ENCODE measurements at places on chromosomes 6 and 20. TPM values are rescaled to one million over a fixed set of nuclear protein-coding genes. Genes with fewer than 3 reads are reported as not detected.

- H3K27me3 ChIP-seq, result no peaks in the 10 kb centered on the region
- no peak overlapping the region for H3K4me3 ChIP-seq
- H3K36me3 ChIP-seq, result no peaks in the 10 kb centered on the region
- H3K4me1 ChIP-seq, result no peaks in the 10 kb centered on the region
- H3K27ac ChIP-seq, result no peak overlapping the region
These were observed 96.0 kb downstream of the DTD1 start for GRCh38 chr20:18683839-18684238.

GRCh38 chr20:32737371-32738223 is 5.7 kb downstream of the COMMD7 start:
- no peaks in the 10 kb centered on the region for H3K27me3 ChIP-seq
- H3K36me3 ChIP-seq, result peaks cover 5% of the 10 kb centered on the region
- H3K4me3 ChIP-seq, result no peak overlapping the region
- DNase-seq, result no peak
- H3K27ac ChIP-seq, result no peak overlapping the region

- no peak for DNase-seq
- H3K36me3 ChIP-seq, result no peaks in the 10 kb centered on the region
- no peaks in the 10 kb centered on the region for H3K27me3 ChIP-seq
- H3K27ac ChIP-seq, result no peak overlapping the region
- no peaks in the 10 kb centered on the region for H3K4me1 ChIP-seq
These were observed 60.7 kb upstream of the ADGRG6 start for GRCh38 chr6:142241061-142241460.

DNA sequence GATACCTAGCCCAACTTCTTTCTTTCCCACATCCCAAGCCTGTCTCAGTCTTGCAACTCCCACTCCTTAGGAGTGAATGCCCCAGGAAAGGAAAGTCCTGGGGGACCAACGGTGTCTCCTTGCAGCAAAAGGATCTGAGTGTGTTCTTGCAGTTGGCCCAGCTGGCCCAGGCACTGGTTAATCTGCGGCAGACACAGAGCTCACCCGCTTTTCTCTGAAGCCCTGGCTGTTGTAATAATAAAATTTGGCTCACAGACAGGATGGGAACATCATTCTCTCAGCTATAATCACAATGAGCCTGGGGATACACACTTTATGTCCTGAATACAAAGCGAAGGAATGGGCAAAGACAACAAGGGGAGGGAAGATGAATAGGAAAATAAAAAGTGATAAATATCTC is 287.0 kb upstream of the PRND start:
- no peak overlapping the region for H3K27ac ChIP-seq
- DNase-seq, result no peak
- H3K27me3 ChIP-seq, result peaks cover 9% of the 10 kb centered on the region
- no peaks in the 10 kb centered on the region for H3K36me3 ChIP-seq
- H3K4me1 ChIP-seq, result no peaks in the 10 kb centered on the region

DNA sequence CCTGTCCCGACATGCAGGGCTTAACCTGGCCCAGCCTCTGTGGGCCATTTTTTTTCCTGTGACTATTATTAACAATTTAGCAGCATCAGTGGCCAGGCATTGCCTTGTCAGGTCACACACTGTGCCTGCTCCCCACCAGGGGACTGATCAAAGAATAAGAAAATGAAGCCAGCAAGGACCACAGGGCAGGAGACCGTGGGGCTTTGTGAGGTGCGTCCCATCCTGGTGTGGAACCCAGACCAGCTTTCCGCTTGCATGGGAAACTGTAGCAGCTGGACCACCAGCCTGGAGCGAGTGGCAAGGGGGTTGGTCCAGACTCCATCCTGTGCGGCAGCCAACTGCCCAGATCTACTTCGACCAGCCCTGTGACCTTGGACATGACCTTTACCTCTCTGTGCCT is 218.3 kb downstream of the ANKRD60 start:
- H3K4me3 ChIP-seq, result no peak overlapping the region
- no peak overlapping the region for H3K27ac ChIP-seq

The HLA-DRB5 gene
- not detected for total RNA-seq
